ENCODE measurements at places on chromosomes 2 and 18. TPM values are rescaled to one million over a fixed set of nuclear protein-coding genes. Genes with fewer than 3 reads are reported as not detected.

GRCh38 chr2:147546109-147546508 lies 298.7 kb upstream of the ACVR2A start:
- H3K4me3 ChIP-seq, result no peak overlapping the region
- no peaks in the 10 kb centered on the region for H3K36me3 ChIP-seq
- DNase-seq, result no peak
- H3K4me1 ChIP-seq, result no peaks in the 10 kb centered on the region
- no peaks in the 10 kb centered on the region for H3K27me3 ChIP-seq

DNA sequence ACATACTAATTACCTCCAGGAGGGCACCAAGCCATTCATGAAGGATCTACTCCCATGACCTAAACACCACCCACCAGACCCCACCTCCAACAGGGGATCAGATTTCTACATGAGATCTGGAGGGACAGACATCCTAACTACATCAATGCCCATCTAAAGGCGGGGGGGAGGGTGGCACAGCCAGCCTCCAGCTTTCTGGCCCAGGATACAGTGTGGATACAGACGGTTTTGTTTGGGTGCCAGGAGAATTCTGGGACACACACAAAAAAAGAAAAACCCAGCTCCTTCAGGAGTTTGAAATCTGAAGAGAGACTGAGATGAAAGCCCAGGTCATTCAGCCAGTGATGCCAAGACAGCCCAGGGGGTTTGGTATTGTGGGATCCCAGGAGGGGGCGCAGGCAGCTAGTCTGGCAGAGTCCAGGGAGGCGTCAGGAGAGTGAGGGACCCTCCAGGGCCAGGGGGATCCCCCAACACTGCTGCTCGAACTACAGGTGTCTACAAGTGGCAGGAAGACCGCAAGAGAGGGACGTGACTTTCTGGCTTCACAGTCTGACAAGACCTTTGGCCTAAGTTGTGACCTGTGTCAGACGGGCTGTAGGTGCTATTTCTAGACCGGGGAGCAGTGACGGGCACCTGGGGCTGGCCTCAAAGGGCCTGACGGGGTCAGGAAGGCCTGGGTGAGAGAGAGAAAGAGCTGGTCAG lies 62.1 kb downstream of the NDUFA10 start:
- no peaks in the 10 kb centered on the region for H3K27me3 ChIP-seq
- peaks cover 20% of the 10 kb centered on the region for H3K4me1 ChIP-seq
- no peaks in the 10 kb centered on the region for H3K36me3 ChIP-seq
- H3K27ac ChIP-seq, result no peak overlapping the region
- no peak overlapping the region for H3K4me3 ChIP-seq

DNA sequence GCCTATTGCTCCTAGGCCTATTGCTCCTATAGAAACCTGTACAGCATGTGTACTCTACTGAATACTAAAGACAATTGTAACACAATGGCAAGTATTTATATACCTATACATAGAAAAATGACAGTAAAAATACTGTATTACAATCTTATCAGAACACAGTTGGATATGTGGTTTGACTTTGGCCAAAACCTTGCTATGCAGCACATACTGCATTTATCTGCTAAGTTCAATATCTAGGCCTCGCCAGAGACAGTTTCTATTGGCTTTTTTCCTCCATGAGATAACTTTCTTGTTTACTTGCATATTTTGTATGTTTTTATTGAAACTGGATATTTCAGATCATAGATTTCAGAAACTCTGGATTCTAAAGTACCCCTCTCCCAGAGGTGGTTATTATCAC lies 19.3 kb upstream of the TMEM87B start:
- H3K4me1 ChIP-seq, result peaks cover 11% of the 10 kb centered on the region
- no peaks in the 10 kb centered on the region for H3K27me3 ChIP-seq
- no peaks in the 10 kb centered on the region for H3K36me3 ChIP-seq
- no peak for DNase-seq
- no peak overlapping the region for H3K27ac ChIP-seq

DNA sequence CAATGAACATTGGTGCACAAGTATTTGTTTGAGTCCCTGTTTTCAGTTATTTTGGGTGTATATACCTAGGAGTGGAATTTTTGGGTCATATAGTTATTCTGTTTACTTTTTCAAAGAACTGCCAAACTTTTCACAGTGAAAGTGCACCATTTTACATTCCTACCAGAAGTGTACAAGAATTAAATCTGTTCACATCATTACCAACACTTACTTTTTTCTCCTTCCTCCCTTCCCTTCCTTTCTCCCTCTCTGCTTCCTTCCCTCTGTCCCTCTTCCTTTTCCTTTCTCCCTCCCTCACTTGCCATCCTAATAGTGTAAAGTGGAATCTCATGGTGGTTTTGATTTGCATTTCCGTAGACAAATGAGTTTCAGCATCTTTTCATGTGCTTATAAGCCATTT lies 11.9 kb downstream of the ADNP2 start:
- no peaks in the 10 kb centered on the region for H3K27me3 ChIP-seq
- H3K36me3 ChIP-seq, result no peaks in the 10 kb centered on the region
- H3K27ac ChIP-seq, result no peak overlapping the region
- H3K4me3 ChIP-seq, result no peak overlapping the region
- H3K4me1 ChIP-seq, result no peaks in the 10 kb centered on the region

GRCh38 chr18:77151033-77151771 lies 18.6 kb upstream of the MBP start:
- H3K4me3 ChIP-seq, result no peak overlapping the region
- H3K27me3 ChIP-seq, result no peaks in the 10 kb centered on the region
- no peak for DNase-seq

Gene TEX44
- 84.4 TPM for total RNA-seq

GRCh38 chr18:13003466-13003896 lies 12.3 kb downstream of the CEP192 start:
- H3K36me3 ChIP-seq, result no peaks in the 10 kb centered on the region
- no peak overlapping the region for H3K27ac ChIP-seq
- H3K27me3 ChIP-seq, result no peaks in the 10 kb centered on the region
- H3K4me1 ChIP-seq, result peaks cover 16% of the 10 kb centered on the region
- no peak overlapping the region for H3K4me3 ChIP-seq

- no peak for DNase-seq
- H3K27me3 ChIP-seq, result no peaks in the 10 kb centered on the region
- no peak overlapping the region for H3K27ac ChIP-seq
- H3K36me3 ChIP-seq, result no peaks in the 10 kb centered on the region
Measured at GRCh38 chr2:62698653-62699052, 6.9 kb upstream of the EHBP1 start.

Gene RSAD2
- 5.5 TPM for total RNA-seq

- no peaks in the 10 kb centered on the region for H3K27me3 ChIP-seq
- DNase-seq, result no peak
Measured at GRCh38 chr2:182666674-182667314, 49.3 kb upstream of the DNAJC10 start.

DNA sequence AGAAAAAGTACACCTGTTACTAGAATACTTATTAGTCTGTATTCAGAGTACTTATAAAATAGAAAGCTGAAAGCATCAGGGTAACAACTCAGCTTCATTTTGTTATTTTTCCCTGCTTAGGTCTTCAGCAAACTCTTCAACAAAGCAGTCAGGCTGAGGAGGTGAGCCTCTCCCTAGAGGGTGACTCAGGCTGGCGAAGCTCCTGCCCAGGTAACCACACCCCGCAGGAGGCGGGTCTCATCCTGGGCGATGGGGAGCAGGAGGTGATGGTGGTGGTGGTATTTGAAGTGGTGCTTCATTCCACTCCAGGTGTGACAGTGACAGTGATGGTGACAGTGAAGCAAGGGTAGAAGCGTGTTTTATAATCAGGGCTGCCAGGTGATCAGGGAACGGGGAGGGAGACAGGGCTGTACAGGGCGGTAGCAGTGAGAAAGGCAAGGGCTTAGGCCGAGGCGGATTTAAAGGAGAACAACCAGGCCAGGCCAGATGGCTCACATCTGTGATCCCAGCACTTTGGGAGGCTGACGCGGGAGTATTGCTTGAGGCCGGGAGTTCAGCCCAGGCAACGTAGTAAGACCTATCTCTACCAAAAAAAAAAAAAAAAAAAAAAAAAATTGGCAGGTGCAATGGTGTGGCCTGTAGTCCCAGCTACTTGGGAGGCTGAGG lies 127.1 kb downstream of the SOCS6 start:
- no peak overlapping the region for H3K4me3 ChIP-seq
- DNase-seq, result no peak
- H3K36me3 ChIP-seq, result no peaks in the 10 kb centered on the region
- no peaks in the 10 kb centered on the region for H3K27me3 ChIP-seq
- peak overlapping the region; percentile 45 for H3K27ac ChIP-seq

GRCh38 chr2:149363958-149364357 lies 33.6 kb downstream of the LYPD6 start:
- H3K27me3 ChIP-seq, result no peaks in the 10 kb centered on the region
- no peaks in the 10 kb centered on the region for H3K4me1 ChIP-seq
- H3K27ac ChIP-seq, result no peak overlapping the region
- H3K36me3 ChIP-seq, result no peaks in the 10 kb centered on the region
- DNase-seq, result no peak

Gene ERICH2
- total RNA-seq, result 36.5 TPM

- no peaks in the 10 kb centered on the region for H3K4me1 ChIP-seq
- no peaks in the 10 kb centered on the region for H3K27me3 ChIP-seq
- no peak overlapping the region for H3K4me3 ChIP-seq
- DNase-seq, result no peak
- H3K27ac ChIP-seq, result no peak overlapping the region
Measured at GRCh38 chr2:143856978-143857377, 662.9 kb downstream of the ZEB2 start.

- H3K36me3 ChIP-seq, result no peaks in the 10 kb centered on the region
- peaks cover 5% of the 10 kb centered on the region for H3K4me1 ChIP-seq
- no peak overlapping the region for H3K27ac ChIP-seq
- DNase-seq, result no peak
Measured at GRCh38 chr2:222780051-222780450, 80.8 kb upstream of the ACSL3 start.

DNA sequence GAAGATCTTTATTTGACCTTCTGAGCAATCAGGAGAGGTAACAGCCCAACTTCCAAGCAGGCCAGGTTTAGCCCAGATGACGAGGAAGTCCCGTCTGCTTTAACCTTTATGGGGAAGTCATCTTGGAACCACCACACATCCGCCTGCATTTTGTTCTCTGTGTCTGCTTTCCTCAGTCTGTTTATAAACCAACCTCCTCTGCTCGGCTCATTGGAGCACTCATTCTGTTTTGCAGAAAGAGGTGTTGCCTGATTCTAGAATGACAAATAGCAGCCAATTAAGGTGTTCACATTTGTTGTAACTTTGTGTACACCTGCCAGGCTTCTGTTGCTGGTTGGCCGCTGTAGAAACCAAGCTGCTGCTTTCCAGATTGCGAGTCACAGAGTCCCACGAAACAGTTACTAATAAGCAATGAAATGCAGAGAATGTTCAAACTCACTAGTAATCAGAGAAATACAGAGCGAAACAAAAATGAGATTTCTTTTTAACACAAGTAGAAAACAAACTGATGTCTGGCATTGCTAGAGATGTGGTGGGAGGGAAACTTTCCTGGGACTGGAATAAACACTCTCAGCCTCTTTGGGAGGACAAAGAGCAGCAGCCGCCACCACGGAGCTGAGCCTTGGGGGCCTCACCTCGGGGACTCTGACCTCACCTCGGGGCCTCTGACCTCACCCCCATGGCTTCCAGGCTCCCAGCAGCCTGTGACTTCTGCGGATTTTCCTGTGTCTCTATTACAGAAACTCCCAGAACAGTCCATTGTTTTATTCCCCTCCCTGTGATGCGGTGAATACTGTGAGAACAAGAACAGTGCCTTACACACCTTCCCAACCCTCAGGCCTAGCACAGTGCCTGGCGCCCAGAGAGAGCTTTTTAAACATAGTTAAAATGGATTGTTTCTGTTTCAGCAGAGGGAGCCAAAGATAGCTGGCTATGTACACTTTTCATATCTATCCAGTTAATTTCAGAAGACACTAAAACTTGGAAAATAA lies 64.0 kb downstream of the MBP start:
- no peaks in the 10 kb centered on the region for H3K36me3 ChIP-seq
- no peak for DNase-seq
- peak overlapping the region; percentile 66 for H3K27ac ChIP-seq
- H3K27me3 ChIP-seq, result no peaks in the 10 kb centered on the region

Gene SALL3
- 8.3 TPM for total RNA-seq

Gene GALNT13
- 2.2 TPM for total RNA-seq

DNA sequence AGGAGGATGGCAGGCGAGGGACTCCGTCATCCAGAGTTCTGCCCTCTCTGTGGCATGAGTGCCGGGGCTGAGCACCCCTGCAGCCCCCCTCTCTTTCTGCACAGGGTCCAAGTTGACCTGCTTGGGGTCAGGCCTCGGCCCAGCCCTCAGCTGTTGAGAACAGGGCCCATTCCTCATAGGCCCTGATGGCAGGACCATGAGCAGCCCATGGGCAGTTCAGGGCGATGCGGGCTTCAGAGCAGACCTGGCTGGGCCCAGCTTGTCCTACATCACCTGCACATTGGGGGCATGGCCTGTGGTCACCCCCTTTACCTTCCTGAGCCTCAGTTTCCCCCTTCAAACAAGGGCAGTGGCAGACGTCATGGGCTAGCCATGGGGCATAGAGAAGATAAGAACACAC lies 238.1 kb downstream of the SEPTIN10 start:
- no peak for DNase-seq
- no peak overlapping the region for H3K27ac ChIP-seq
- no peak overlapping the region for H3K4me3 ChIP-seq

Gene BCL11A
- total RNA-seq, result 4.1 TPM

Gene DYNC2LI1
- 60.4 TPM for total RNA-seq

Gene CCDC74A
- total RNA-seq, result 165 TPM

Gene SERPINB12
- 0.94 TPM for total RNA-seq

GRCh38 chr2:206987810-206988209 lies 48.5 kb downstream of the CPO start:
- no peak overlapping the region for H3K4me3 ChIP-seq
- DNase-seq, result no peak
- H3K27me3 ChIP-seq, result no peaks in the 10 kb centered on the region
- H3K27ac ChIP-seq, result no peak overlapping the region
- peaks cover 11% of the 10 kb centered on the region for H3K4me1 ChIP-seq

- H3K27me3 ChIP-seq, result no peaks in the 10 kb centered on the region
- peak; percentile 67 for DNase-seq
- no peak overlapping the region for H3K27ac ChIP-seq
- no peak overlapping the region for H3K4me3 ChIP-seq
- H3K36me3 ChIP-seq, result no peaks in the 10 kb centered on the region
Measured at GRCh38 chr18:48475635-48476549, 62.9 kb upstream of the CTIF start.

DNA sequence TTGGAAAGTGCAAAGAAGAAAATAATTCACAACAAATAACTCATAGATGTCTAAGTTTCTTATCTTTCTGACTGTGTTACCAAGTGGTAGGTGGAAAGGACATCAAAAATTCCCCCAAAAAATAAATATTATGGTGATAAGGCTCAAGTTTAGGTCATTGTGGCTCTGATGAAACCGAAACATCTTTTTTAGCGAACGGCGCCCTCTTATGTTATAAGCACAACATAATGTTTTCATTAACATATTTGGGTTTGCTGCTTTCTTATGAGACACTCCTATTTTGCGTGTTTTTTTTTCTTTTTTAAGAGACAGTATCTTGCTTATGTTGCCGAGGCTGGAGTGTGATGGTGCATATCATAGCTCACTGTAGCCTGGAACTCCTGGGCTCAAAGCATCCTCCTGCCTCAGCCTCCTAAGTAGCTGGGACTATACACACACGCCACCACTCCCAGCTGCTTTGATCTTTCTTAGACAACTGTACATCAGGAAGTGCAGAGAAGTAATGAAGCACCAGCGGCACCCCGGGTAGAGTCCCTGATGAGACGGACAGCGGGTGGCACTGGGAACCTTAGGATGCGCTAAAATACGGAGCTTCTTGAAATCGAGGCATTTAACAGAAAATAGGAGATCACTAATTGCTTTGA lies 38.5 kb upstream of the SLC35G4 start:
- H3K36me3 ChIP-seq, result no peaks in the 10 kb centered on the region
- H3K4me1 ChIP-seq, result no peaks in the 10 kb centered on the region
- H3K4me3 ChIP-seq, result no peak overlapping the region
- no peak overlapping the region for H3K27ac ChIP-seq
- DNase-seq, result no peak

All from testis (tissue), 5 donors.